ENCODE measurements at places on chromosomes 3 and 15. TPM values are rescaled to one million over a fixed set of nuclear protein-coding genes. Genes with fewer than 3 reads are reported as not detected.

WWTR1 gene
- total RNA-seq: 130 TPM

SLC22A13 gene
- total RNA-seq: not detected

STRIT1 gene
- not detected for total RNA-seq

SCG5 gene
- 46.8 TPM for total RNA-seq

TMEM212 gene
- not detected for total RNA-seq

CD96 gene
- total RNA-seq: not detected

GOLGA8T gene
- 0.23 TPM for total RNA-seq

KLHDC8B gene
- 26.2 TPM for total RNA-seq

CPLX3 gene
- total RNA-seq: not detected

RHCG gene
- not detected for total RNA-seq

ACP3 gene
- total RNA-seq: not detected

RBM15B gene
- total RNA-seq: 31.5 TPM

HSPBAP1 gene
- total RNA-seq: 4.8 TPM

GOLIM4 gene
- 22.4 TPM for total RNA-seq

C3orf80 gene
- total RNA-seq: 3.8 TPM

Data from Caki2 (cell line).